ENCODE measurements at places on chromosomes 4 and X.

DNA sequence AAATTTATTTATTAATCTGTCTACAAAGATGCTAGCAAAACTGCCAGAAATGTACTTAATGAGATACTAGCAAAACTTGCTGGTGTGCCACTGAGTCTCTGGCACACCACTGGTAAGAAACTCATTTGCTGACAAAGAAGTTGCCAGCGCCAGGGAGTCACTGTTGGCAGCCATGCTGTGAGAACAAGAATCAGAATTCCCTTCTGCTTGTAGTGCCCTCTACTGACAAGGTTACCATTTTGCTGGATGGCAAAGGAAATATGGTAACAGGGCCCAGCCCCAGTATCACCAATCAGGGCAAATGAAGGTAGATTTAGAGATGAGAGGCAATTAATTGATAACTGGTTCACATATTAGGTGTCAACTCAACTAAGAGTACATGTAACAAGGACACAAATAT is 750.1 kb upstream of the ADGRL3 start:
- no peak for DNase-seq

DNA sequence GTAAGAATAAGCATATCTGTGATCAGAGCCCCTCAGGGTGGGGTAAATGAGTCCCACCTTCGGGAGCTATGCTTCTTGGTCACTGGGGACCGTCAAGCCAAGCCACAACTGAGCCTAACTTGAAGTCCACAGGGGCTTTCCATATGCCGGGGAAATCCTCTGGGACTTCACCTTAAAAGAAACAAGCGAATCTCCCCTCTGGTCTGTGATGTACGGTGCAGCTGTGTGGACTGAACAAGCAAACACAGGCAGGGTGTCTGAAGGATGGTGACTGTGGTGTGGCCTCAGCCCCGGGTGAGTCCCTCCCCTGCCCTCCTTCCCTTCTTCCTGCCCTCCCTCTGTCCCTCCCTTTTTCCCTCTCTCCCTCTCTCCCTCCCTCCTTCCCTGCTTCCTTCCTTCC is 29.7 kb upstream of the PPP2R2C start:
- no peak for DNase-seq

- no peak for DNase-seq
These were observed 332.4 kb downstream of the SLC7A11 start for GRCh38 chr4:137909529-137910309.

DNA sequence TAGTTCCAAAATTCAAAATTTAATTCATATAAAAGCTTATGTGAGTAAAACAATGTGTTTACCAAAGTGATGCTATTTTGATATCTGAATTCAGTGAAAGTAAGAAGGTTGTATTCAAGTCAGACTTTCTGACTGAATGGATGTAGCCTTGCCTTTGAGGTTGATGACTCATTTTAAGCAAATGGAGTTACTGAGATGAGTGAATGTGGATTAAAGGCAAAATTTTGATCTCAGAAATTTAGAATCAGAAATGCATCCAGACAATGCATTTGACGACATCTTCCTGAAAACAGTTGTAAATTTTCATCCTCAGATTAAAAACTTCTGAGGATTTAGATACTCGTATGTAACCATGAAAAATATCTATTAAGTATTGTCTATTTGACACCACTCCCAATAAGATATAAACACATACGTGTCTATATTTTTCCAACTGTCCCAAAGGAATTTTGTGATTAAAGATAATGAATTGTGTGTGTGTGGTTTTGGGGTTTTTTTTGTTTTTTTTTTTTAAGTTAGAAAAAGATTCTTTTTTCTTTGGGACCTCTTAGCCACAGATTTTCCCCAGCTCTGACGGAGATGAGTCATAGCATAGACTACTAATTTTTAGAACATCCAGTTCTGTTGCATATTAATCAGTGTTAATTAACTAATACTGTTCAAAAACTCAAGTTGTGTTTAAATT is 34.4 kb downstream of the NFKB1 start:
- peak; percentile 22 for DNase-seq

- DNase-seq, result no peak
These were observed 28.2 kb downstream of the NHS start for GRCh38 chrX:17403189-17403691.

- DNase-seq, result no peak
These were observed 882.7 kb upstream of the PCDH10 start for GRCh38 chr4:132266374-132266773.

GRCh38 chrX:1860936-1861594 is 246.2 kb downstream of the ASMT start:
- no peak for DNase-seq

GRCh38 chr4:102807345-102807744 is 20.0 kb downstream of the UBE2D3 start:
- DNase-seq, result no peak

- DNase-seq, result no peak
These were observed 107.5 kb downstream of the CLNK start for GRCh38 chr4:10577018-10577417.

DNA sequence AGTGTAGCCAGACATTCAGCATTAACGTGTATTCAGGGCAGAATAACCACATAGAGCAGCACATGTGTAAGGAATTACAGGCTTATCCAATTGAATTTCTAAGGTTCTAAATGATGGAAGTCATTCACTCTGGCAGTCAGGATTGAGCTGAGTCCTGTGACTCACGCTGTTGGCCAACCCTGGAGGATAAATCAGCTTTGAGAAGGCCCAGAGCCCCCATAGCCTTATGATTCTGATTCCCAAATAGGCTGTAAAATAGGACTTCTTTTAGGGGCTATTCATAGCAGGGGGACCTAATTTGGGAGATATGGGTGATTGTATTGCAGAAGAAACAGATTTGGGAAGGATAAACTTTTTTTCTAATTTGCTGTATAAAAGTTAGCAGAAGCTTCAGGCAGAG is 8.1 kb upstream of the HPF1 start:
- no peak for DNase-seq

DNA sequence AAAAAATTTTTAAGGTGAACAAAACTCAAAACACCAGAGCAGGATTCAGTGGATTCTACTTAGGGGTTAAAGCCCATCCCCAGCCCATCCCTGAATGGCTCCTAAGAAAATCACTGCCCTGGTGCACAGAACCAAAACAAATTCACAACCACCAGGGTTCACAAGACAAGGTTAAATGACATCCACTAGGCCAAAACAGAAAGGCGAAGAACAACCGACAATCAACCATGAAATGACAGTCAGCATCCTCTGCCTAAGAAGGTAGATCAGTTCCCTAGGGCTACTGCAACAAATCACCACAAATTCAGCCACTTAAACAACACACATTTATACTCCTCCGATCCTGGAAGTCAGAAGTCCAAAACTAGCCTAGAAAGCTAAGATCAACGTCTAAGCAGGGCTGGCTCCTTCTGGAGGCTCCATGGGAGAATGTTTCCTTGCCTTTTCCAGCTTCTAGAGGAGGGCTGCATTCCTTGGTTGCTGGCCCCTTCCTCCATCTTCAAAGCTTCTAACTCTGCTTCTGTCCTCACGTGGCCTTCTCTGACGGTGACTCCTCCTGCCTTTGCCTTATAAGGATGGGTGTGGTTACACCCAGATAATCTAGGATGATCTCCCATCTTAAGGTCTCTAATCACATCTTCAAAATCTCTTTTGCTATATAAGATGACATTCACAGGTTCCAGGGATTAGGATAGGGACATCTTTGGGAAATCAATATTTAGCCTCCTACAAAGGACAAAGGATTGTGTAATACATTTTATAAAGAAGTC is 1.8 kb downstream of the CCNQ start:
- no peak for DNase-seq

GRCh38 chr4:73762409-73762808 is 22.0 kb downstream of the CXCL8 start:
- DNase-seq, result no peak

DNA sequence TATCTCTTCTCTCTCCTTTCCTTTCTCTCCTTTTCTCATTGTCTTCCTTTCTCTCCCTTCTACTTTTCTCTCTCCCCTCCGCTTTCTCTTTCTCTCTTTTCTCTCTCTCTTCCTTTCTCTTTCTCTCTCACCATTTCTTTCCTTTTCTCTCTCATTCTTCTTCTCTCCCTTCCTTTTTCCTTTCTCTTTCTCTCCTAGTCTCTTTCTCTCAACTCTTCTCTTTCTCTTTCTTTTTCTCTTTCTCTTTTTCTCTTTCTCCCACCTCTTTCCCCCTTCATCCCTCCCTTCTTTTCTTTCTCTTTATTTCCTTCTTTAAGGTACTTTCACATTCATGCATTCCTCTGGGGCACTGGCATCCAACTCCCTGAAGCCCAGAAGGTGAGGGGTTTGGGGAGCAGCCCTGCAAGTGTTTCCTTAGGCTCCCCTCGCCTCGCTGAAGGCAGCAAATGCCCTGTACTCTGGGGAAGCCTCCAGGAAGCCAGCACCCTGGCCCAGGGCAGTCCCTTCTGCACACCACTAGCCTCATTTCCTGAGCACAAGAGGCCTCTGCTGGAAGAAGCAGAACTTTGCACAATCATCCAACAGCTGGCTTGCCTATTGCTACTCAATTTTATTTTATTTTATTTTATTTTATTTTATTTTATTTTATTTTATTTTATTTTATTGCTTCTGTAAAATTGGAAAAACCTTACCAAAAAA is 124.2 kb downstream of the NFKB1 start:
- DNase-seq, result peak; percentile 77

DNA sequence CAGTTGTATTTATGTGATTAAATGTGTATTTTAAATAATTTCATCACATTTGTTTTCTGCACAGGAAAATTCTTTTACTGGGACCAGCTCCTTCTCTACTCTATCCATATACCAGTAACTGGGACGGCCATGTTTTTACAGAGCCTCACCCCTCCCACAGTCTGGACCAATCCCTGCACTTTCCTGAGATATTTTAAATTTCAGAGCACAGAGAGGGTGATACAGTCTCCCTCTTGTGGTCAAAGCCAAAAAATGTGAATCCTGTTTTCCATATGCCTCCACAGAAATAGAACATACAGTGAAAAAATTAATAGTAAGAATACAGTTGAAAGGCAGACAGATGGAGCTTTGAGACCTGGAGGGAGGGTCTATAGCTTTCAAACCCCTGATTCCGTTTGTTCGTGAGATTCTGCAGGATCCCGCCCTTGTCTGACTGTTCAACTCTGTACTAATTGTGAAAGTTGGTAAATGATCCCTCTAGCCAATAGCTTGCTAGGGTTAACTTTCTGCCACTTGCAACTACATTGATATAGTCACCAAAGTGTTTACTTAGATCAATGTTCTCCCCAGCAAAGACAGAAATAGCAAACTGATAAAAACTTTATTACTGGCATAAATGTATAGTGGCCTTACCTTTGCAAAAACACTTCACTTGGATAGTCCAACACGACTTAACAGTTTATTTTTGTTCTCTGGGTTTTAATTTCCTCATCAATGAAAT is 172.2 kb downstream of the PPARGC1A start:
- DNase-seq, result peak; percentile 11

GRCh38 chr4:55512922-55513571 is 33.7 kb downstream of the CLOCK start:
- DNase-seq, result no peak

DNA sequence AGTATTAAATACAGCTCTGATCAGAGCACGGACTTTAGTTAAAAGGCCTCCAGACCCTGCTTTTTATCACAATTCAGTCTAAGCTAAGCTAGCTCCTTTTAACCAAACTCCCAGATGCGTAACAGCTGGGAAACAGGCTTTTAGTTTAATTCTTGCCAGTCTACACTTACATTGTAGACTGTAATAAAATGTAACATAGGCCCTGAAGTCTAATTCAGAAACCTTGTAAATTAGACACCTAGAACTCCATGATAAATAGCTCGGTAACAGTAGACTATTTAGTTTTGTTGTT is 20.1 kb downstream of the FBXO8 start:
- no peak for DNase-seq

DNA sequence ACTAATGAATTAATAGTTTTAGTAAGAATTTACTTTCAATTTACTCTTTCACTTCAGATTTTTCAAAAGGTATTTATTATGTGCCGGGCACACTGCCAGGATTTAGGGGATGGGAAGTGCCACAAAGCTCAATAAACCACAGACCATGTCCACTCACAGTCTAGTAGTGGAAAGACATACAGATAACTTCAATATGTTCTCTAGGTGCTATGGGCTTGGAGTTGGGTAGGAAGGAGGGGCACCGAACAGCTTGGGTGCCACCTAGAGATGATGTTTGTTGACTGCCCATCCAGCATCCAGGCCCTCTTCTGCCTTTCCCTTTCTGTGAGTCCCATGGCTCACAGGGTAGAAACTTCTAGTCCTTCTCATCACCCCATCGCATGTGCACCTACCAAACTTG is 17.8 kb downstream of the MFAP3L start:
- DNase-seq, result no peak

DNA sequence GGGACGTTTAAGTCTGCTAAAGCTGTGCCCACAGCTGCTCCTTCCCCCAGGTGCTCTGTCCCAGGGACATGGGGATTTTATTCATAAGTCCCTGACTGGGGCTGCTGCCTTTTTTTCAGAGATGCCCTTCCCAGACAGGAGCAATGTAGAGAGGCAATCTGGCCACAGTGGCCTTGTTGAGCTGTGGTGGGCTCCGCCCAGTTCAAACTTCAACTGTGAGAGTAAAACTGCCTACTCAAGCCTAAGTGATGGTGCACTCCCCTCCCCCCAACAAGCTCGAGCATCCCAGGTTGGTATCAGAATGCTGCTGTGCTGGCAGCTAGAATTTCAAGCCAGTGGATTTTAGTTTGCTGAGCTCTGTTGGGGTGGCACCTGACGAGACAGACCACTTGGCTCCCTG is 1371.4 kb downstream of the ADGRL3 start:
- DNase-seq, result no peak

DNA sequence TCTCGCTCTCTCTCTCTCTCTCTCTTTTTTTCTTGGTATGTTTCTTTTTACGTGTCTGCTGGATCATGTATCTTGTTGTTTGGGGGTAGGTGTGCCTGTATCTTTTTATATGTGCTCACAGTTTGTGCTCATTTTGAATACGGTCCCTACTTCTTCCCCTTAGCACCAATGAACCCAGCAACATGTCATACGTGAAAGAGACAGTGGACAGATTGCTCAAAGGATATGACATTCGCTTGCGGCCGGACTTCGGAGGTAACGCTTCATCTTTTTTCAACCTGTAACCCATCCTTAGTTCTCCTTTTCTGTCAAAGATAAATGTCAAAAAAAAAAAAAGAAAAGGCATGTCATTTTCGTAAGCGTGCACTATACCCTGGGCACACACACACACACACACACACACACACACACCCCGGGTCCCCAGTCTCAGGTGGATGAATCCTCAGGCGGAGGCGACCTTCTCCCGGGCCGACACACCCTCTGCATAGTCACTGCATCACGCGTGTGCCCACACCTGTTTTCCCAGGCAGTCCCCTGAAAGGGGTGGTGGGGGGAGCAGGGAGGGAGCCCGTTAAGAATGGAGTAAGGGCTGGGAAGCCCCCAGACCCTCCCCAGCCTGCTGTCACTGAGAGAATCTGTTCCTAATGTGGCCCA is 511 bp downstream of the GABRB1 start:
- DNase-seq, result peak; percentile 27
